ENCODE measurements at places on chromosomes 3 and 15. TPM values are rescaled to one million over a fixed set of nuclear protein-coding genes. Genes with fewer than 3 reads are reported as not detected.

- H3K36me3 ChIP-seq: no peaks in the 10 kb centered on the region
- H3K4me3 ChIP-seq: no peak overlapping the region
- H3K27ac ChIP-seq: no peak overlapping the region
- DNase-seq: no peak
Measured at GRCh38 chr3:65619888-65620287, 418.8 kb downstream of the MAGI1 start.

GRCh38 chr15:90165659-90166489 lies 35.3 kb upstream of the SEMA4B start:
- H3K27me3 ChIP-seq: peaks cover 6% of the 10 kb centered on the region
- no peak for DNase-seq
- no peak overlapping the region for H3K4me3 ChIP-seq
- H3K4me1 ChIP-seq: peaks cover 24% of the 10 kb centered on the region
- no peak overlapping the region for H3K27ac ChIP-seq

DNA sequence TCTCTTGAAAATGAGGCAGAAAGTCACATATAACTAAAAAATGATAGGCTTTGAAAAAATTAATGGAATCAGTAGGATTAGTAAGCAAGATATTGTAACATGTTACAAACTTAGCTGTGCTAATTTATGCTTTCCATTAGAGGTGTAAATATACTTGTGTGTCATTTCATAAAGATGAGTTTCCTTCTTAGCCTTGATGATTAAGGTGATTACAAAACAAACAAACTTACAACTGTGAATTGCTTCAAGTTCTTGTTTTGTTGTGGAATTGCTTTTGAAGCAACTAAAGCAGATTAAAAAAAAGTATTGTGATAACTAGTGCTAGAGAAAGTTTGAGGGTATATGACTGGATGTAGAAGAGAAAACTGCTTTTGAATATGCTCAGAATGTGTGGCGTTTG lies 87.9 kb downstream of the DIPK2A start:
- H3K27me3 ChIP-seq: no peaks in the 10 kb centered on the region
- DNase-seq: no peak
- no peaks in the 10 kb centered on the region for H3K4me1 ChIP-seq
- no peaks in the 10 kb centered on the region for H3K36me3 ChIP-seq

- H3K36me3 ChIP-seq: no peaks in the 10 kb centered on the region
- H3K4me1 ChIP-seq: no peaks in the 10 kb centered on the region
- DNase-seq: no peak
- no peak overlapping the region for H3K27ac ChIP-seq
- no peak overlapping the region for H3K4me3 ChIP-seq
Measured at GRCh38 chr15:100689131-100689899, 86.9 kb downstream of the ASB7 start.

DNA sequence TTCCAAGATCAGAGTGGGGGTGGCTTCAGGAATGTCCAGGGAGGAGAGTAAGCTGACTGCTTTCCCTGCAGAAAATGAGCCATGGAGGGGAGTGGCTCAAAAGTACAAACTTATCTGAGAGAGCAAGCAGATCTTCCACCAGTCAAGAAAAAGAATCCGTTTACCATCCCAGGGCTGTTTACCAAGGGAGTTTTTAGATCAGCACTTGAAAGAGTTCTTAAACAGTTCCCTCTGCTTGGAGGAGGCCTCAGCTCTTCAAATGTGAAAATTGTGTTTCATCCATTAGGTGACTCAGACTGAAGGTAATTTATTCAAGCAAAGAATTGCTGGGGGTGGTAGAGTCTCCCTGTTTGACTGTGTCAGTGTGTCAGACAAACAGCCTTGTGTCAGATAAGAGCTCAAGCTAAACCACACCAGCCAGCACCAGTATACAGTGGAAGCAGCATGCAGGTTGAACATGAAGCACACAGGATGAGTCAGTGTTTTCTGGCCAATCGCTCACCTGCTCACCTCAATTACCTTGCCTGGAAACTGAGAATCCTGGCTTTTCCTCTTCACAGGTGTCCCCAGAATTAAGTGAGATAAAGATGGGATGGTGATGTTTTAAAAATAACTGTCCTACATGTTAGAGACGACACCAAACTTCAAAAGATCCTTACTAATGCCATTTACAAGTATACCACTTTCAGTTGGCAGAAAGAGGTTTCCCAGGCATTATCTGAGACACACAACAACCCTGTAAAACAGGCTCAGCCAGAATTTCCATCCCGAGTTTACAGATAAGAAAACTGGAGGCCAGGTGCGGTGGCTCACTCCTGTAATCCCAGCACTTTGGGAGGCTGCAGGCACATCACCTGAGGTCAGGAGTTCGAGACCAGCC lies 21.7 kb downstream of the SH3BP5 start:
- no peak overlapping the region for H3K27ac ChIP-seq
- H3K4me3 ChIP-seq: no peak overlapping the region
- no peaks in the 10 kb centered on the region for H3K27me3 ChIP-seq
- DNase-seq: no peak
- peaks cover 3% of the 10 kb centered on the region for H3K36me3 ChIP-seq

Gene A4GNT
- polyA plus RNA-seq: not detected
